ENCODE measurements at places on chromosomes 16 and 17. TPM values are rescaled to one million over a fixed set of nuclear protein-coding genes. Genes with fewer than 3 reads are reported as not detected.

DNA sequence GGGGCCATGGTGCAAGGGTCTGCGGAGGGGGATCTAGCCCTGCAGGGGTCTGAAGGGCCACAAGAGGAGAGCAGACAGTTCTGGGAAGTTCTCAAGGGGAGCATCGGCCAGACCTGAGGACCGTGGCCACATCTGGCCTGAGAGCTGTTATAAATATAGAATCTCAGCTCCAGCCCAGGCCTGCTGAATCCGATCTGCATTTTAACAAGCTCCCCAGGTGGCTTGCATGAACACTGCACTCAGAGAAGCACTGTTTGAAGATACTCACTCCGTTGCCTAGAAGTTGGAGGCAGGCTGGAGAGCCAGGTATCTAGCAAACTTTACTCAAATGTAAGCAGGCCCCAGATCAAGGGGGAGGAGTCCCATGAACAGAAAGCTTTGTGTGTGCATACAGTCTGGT, 61.3 kb downstream of the NKD1 start:
- H3K4me1 ChIP-seq = peaks cover 2% of the 10 kb centered on the region
- H3K27ac ChIP-seq = no peak overlapping the region
- no peak for DNase-seq
- no peak overlapping the region for H3K4me3 ChIP-seq
- H3K27me3 ChIP-seq = no peaks in the 10 kb centered on the region

GRCh38 chr17:9139695-9140094, 118.4 kb downstream of the NTN1 start:
- no peak overlapping the region for H3K4me3 ChIP-seq

DNA sequence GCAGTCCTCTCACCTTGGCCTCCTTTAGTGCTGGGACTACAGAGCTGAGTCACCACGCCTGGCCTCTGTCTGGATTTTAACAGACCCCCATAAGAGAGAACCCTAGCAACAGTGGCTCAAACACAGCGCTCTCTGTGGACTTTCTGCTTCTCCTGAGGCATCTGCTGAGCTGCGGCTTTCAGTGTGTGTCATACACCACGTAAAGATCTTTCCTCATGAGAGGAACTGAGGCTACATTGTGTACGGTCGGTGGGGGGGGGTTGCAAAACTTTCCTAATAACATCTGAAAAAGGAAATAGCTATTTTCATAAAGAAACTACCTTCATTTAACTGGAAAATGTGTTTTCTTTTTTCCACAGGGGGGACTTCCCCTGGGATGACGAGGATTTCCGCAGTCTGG, 32.9 kb downstream of the DEF8 start:
- no peak for DNase-seq
- H3K4me1 ChIP-seq = no peaks in the 10 kb centered on the region
- H3K4me3 ChIP-seq = no peak overlapping the region

GRCh38 chr16:12497526-12497925, 306.2 kb downstream of the CPPED1 start:
- H3K27me3 ChIP-seq = no peaks in the 10 kb centered on the region
- no peak overlapping the region for H3K4me3 ChIP-seq
- H3K4me1 ChIP-seq = no peaks in the 10 kb centered on the region
- H3K36me3 ChIP-seq = no peaks in the 10 kb centered on the region

DNA sequence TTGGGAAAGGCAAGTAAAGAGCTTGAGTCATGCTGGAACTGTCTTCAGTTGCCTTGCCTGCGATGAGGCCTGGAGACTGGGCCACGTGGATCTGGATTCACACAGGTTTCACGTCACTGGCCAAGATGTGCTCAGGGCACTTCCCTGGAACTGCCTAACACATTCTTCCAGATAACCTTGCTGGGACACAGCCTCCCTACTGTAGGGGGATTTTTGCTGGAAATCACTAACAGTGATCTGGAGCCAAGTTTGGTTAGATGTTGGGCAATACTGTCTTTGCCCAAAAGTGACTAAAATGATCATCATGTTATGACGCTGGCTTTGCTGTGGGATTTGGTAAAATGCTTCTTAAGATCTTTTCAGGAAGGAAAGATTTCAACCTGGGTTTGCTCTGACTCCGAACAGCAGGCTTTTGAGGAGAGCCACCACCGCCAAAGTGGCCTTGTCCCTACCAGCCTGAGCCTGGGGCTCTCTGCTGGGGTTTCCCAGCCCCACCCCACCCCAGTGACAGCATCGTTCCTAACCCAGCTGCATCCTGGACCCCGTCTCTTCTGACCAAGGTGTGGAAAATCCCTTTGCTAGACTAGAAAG, 14.7 kb downstream of the C1QTNF1 start:
- H3K36me3 ChIP-seq = no peaks in the 10 kb centered on the region
- no peaks in the 10 kb centered on the region for H3K27me3 ChIP-seq
- no peak overlapping the region for H3K4me3 ChIP-seq
- no peak for DNase-seq

DNA sequence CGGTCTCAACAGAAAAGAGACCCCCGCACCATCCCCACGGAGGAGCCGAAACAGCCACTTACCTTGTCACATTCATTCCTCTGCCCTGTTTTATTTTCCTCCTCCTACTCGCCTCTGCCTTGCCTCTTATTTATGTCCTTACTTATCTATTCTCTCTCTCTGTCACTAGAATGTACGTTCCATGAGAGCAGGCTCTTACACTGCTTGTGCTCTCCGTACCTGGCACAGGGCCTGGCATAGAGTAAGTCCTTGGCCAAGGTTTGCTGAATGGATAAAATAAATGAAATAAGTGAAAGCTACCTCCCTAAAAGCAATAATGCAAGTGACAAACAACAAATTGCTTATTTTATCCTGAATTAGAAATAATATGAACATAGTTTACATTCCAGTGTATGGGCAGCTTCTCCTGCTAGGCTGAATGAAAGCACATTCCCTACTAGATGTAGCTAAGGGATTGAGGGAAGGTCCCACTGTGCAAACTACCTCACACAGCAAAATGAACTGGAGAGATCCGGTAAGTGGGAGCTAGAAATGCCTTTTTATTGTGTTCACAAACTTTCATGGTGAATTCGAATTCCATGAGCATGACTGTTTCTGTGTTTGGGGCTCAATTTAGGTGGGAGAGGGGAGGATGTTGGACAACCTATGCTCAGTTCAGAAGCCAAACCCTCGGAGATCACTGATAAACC, 173.1 kb downstream of the PARN start:
- H3K4me1 ChIP-seq = no peaks in the 10 kb centered on the region
- H3K4me3 ChIP-seq = no peak overlapping the region
- no peak for DNase-seq
- peaks cover 4% of the 10 kb centered on the region for H3K36me3 ChIP-seq
- no peaks in the 10 kb centered on the region for H3K27me3 ChIP-seq

DNA sequence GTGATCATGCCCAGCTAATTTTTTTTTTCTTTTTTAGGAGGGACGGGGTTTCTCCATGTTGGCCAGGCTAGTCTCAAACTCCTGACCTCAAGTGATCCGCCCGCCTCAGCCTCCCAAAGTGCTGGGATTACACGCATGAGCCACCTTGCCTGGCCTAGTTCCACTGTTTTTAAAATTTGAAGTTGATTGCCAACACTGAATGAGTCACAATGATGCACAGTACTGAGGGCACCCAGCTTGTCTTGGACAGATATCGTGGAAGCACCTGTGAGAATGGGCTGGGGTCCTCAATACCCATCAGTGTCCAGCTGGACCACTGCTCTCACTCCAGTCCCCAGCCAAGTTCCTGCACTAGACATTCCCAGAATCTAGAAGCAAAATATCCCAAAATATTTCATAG, 2.5 kb downstream of the KNOP1 start:
- H3K4me1 ChIP-seq = peaks cover 22% of the 10 kb centered on the region
- no peak overlapping the region for H3K4me3 ChIP-seq
- DNase-seq = no peak

- H3K36me3 ChIP-seq = no peaks in the 10 kb centered on the region
- H3K27ac ChIP-seq = no peak overlapping the region
- H3K4me3 ChIP-seq = no peak overlapping the region
- DNase-seq = no peak
Measured at GRCh38 chr17:56319531-56319930, 166.3 kb downstream of the ANKFN1 start.

TPSD1 gene
- total RNA-seq = 0.32 TPM

KRTAP16-1 gene
- total RNA-seq = 0.23 TPM

CRHR1 gene
- total RNA-seq = not detected

ADAM11 gene
- total RNA-seq = 0.43 TPM
